ENCODE measurements at places on chromosomes 12 and 14. TPM values are rescaled to one million over a fixed set of nuclear protein-coding genes. Genes with fewer than 3 reads are reported as not detected.

RND1 gene
- 8.6 TPM for total RNA-seq

POTEG gene
- not detected for total RNA-seq

- DNase-seq = no peak
Observed at GRCh38 chr14:21505012-21505553, 6.1 kb downstream of the METTL3 start.

ESPL1 gene
- total RNA-seq = 3.3 TPM

AGAP2 gene
- 1.5 TPM for total RNA-seq

- DNase-seq = no peak
Observed at GRCh38 chr14:68665131-68665530, 127.7 kb downstream of the ZFP36L1 start.

DNA sequence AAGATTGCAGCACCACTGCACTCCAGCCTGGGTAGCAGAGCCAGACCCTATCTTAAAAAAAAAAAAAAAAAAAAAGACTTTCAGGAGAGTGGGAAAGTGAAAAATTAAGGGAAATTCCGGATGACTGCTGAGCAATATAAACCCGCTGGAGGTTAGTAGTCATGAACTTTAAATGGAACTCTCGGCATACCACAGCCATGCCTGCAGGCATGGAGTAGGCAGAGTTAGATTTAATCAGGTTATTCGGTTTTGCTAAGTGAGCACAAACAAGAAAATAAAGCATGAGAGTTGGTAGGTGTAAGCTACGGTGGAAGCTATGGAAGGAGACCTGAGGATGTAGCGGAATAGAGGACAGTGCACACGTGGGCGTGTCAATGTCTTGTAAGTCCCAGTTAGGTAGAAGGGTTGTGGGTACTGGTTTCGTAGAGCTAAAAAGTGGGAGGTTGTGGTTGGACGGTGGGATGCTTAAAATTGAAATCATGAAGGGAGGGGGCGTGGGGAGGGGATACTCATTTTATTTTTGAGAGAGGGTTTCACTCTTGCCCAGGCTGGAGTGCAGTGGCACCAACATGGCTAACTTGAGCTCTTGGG is 11.8 kb upstream of the TUBA1C start:
- no peak for DNase-seq

DNA sequence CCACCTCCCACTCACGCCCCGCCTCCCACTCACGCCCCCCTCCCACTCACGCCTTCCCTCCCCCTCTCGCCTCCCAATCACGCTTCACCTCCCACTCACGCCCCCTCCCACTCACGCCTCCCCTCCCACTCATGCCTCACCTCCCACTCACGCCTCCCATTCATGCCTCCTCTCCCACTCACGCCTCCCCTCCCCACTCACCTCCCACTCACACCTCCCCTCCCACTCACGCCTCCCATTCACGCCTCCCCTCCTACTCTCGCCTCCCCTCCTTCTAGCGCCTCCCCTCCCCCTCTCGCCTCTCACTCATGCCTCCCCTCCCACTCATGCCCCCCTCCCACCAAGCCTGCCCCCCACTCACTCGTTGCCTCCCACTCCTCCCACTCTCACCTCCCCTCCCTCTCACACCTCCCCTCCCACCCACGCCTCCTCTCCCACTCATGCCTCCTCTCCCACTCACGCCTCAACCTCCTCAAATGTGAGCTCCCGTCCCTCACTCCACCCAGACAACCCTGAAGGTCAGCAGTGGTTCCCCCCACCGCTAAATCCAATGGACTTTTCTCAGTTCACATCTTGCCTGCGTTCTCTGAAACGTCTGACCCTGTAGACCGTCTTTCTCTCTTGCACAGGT is 39.8 kb downstream of the TMEM63C start:
- DNase-seq = no peak

- DNase-seq = no peak
Observed at GRCh38 chr14:56333359-56334292, 215.4 kb downstream of the PELI2 start.

DNA sequence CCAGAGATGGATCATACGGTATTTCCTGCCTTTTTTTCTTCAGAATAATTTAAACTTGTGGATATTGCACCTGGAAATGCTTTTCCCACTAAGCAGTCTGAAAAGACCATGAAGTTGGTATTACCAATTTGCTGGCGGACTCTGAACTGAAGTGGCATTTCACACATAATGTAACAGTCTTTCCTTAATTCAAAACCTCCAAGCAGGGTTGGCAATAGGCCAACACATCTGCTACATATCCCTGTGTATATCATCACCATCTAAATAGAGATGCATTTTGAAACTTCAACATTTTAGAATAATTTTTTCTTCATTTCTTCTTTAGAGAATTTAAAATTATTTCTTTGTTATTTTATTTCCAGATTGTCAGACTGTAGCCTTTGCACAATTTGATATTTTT is 100.5 kb downstream of the TSPAN8 start:
- no peak for DNase-seq

EFCAB11 gene
- 7.7 TPM for total RNA-seq

DNA sequence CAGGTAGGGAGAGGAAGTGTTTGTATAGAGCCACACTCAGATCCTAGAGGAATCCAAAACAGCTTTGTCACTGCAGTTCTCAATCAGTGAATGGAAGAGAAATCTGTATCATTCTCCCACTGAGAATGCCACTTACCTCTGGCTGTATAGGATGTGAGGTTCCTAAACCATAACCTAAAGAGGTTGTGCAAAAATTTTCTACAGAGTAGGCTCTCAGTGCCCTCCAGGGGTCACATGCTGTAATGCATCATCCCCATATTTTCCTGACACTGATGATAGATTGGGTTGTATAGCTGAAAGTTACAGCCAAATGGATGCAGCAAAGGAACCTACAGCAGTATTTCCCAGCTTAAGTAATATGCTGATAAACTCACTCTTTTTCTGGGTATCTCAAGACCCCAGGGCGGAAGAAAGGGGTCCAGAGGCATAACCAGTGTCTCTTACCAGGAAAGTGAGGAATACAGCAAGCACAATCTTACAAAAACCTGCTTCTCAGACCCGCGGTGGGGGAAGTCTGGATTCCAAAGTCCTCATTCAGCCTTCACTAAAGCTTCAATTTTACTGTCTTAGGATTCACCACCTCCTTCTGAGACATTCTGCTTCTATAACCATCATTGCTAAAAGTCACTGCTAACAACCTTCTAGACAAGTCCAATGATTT is 3.8 kb downstream of the BCDIN3D start:
- peak; percentile 23 for DNase-seq

ORMDL2 gene
- total RNA-seq = 64.5 TPM

TDRD9 gene
- total RNA-seq = 0.22 TPM

RABGGTA gene
- 35.0 TPM for total RNA-seq

PACS2 gene
- total RNA-seq = 67.5 TPM

DNA sequence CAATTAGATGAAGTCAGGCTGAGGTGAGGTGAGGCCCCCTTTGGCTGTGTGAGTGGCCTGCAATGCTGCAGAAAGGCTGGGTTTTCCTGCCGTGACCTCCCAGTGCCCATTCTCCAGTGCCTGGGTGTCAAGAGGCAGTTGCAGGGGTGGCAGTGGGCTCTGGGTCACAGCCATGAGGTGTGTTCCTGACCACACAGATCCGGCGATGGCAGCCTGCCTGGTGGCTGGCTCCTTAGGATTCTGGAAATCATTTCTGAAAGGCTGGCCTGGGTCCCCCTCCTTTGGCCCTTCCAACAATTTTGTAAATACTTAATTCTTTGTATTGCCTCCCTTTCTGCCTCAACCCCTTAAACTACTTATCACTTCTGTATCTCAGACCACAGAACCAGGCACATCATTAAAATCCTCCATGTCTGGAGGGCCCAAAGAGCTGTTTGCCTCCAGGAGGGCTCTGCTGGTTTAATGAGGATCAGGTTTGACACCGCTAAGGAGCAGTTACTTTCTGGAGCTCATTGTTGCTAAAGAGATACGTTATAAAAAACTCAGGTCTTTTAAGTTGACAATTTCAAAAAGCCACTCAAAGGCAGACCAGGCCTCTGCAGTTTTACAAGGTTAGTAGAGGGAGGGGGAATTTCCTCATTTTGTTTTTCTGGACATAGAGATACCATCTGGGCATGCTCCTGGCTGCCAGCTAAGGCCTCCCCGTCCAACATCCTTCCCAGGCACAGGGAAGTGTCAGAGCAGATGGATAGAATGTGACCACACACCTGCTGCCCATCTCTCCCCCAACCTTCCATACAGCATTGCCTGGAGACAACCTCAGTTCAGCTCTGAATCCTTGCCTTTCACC is 204.4 kb downstream of the FOXN3 start:
- no peak for DNase-seq

GLIPR1L2 gene
- total RNA-seq = not detected

DNA sequence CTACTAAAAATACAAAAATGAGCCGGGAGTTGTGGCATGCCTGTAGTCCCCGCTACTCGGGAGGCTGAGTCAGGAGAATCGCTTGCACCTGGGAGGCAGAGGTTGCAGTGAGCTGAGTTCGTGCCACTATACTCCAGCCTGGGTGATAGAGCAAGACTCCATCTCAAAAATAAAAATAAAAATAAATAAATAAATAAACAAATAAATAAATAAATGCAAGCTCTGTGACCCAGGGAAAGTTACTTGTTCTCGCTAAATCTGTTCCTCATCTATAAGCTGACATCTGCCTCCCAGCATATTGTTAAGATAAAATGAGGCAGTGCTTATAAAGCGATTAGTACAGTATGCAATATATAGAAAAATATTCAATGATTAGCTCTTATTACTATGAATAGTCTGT is 56.4 kb upstream of the STK38L start:
- no peak for DNase-seq

- no peak for DNase-seq
Observed at GRCh38 chr14:38079268-38079667, 128.4 kb upstream of the SSTR1 start.

LHX5 gene
- total RNA-seq = not detected

All from left colon (tissue), 2 donors.